ENCODE measurements at places on chromosomes 12 and 14.

DNA sequence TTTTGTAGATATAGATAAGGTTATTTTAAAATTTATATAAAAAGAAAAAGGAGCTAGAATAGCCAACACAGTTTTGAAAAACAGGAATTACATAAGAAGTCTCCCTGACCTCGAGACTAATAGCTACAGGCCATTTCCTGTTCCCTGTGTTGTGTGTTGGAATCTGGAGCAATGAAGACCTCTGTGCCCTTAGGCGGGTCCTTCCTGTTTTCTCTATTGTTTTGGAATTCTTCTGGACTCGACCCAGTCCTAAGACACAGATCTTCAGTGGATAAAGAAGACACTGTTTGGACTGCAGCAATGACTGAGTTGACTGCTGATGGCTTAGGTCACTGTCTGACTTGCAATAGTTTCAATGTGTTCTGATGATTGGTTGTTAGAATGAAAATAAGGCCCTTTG is 26.2 kb downstream of the SNRPF start:
- DNase-seq, result no peak

GRCh38 chr12:112386726-112387125 is 4.5 kb upstream of the HECTD4 start:
- peak; percentile 93 for DNase-seq

GRCh38 chr12:46153268-46153872 is 115.5 kb downstream of the SLC38A1 start:
- no peak for DNase-seq

GRCh38 chr12:51018956-51019355 is 7.2 kb downstream of the SLC11A2 start:
- DNase-seq, result peak; percentile 50

GRCh38 chr12:110174373-110174996 is 50.3 kb downstream of the IFT81 start:
- DNase-seq, result no peak

DNA sequence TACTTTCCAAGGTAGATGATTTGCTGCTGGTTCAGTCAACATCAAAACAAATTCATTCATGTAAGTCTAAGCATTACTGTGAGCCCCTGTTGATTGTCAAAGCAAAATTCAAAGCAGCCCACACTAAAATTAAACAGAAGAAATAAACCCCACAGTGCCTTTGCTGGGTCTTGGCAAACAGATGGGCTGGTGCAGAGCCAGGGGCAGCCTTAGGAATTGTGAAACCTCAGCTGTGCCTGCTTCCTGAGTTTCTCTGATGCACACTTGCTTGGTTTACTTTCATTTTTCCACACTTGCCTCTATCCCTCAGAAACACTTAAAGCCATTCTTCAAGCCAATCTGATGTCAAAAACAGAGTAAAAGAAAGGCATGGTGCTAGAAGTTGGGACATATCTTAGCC is 6.6 kb upstream of the PLEKHG7 start:
- no peak for DNase-seq

DNA sequence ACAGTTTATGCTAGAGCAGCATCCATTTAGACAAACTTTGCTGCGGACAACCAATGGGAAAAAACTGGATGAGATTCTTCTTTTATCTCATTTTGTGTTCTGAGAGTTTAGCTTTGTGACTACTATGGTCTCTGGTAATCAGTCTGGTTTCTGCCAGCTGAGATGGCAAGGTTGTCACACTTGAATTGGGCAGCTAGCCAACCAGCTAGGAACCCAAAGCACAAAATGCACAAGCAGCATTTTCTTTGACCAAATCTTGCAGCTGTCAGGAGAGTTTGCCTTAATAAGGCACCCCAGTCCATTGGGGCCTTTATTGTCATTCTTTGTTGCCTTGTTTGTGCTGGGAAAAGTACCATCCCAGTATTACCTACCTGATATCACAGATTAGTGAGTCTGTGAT is 34.0 kb upstream of the ETV6 start:
- DNase-seq, result no peak

GRCh38 chr12:123396954-123397353 is 13.0 kb downstream of the KMT5A start:
- no peak for DNase-seq

DNA sequence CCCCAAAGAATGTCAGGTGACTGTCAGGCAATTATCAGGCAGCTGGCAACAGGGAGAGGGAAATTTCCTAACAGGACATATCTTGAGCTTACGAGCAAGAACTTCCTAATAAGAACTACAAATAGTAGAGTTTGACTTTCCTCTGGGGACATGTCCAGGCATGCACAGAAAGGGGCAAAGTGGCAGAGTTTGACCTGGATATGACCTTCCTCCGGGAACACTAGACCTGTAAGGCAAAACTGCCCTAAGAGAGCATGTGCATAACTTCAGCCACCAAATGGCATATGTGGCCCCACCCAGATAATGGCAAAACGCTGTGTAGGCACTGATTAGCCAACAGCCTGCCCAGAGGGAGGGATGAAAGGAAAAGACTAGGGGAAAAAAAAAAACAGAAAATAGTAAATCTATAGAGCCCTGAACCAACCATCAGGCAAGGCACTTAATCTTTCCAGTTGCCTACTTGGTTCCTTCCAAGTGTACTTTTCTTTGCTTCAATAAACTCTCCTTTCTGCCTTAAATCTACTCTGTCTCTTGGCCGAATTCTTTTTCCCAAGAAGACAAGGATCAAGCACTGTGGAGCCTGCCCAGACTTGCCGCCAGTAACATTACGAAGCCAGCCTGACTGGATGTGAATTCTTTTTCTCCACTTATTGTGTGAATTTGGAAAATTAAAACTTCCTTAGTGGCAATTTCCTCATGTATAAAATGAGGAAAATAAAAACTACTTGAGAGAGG is 164.1 kb downstream of the SPTSSA start:
- DNase-seq, result peak; percentile 16

- DNase-seq, result no peak
Measured at GRCh38 chr12:101777485-101777884, 38.2 kb upstream of the SYCP3 start.
